ENCODE measurements at places on chromosomes 7 and 10. TPM values are rescaled to one million over a fixed set of nuclear protein-coding genes. Genes with fewer than 3 reads are reported as not detected.

The OR2A5 gene
- total RNA-seq = not detected

The MCM7 gene
- 47.5 TPM for total RNA-seq

The HDAC9 gene
- total RNA-seq = 28.2 TPM

The P4HA1 gene
- 65.1 TPM for total RNA-seq

DNA sequence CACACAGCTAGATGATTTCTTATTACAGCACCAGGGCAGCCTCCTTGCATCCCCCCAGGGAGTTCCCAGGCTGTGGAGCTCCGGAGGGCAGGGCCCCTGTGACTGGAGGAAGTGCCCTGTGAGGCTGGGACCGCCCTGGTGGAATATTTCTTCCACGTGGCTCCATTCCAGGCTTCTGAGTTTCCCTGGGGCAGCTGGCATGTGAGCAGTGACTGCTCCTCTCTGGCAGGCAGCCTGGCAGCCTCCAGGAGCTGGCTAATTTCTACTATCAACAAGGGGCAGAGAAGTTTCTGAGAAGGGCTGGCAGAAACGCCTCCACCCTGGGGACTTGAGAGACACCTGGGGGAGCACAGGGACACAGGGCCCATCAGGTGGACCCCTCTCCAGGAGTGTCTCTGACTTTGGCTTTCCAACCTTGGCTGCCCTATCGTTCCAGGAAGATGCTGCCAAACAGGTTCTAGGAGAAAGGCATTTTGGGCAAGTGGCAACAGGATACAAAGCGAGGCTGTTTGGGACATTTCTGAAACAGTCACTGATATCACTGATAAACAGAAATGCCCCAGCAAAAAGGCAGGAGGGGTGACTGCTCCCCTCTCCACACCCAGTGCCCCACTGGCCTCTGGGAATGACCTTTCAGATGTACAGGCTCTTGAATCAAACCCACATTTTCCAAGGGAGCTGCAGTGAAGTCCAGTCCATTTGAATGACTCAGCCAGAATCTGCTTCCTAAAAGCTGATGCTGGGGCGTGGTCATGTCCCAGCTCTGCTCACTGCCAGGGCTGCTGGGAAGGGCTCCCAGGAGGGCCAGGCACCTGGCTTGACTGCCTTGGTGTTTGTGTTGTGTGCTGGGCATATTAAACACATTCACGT lies 16.1 kb downstream of the MYOF start:
- DNase-seq = peak; percentile 41

DNA sequence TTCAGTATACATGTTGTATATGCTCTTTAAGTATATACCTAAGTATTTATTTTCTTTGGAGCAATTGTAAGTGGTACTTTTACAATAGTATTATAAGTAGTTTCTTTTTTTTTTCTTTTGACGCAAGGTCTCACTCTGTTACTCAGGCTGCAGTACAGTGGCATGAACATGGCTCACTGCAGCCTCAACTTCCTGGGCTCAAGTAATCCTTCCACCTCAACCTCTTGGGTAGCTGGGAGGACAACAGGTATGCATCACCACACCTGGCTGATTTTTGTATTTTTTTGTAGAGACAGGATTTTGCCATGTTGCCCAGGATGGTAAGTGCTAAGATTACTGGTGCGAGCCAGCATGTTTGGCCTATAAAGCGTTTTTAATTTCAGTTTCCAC lies 13.7 kb upstream of the CDCA7L start:
- DNase-seq = no peak

- no peak for DNase-seq
These were observed 20.5 kb downstream of the GSAP start for GRCh38 chr7:77395626-77396025.

- no peak for DNase-seq
These were observed 1250.3 kb downstream of the REEP3 start for GRCh38 chr10:64771253-64772050.

DNA sequence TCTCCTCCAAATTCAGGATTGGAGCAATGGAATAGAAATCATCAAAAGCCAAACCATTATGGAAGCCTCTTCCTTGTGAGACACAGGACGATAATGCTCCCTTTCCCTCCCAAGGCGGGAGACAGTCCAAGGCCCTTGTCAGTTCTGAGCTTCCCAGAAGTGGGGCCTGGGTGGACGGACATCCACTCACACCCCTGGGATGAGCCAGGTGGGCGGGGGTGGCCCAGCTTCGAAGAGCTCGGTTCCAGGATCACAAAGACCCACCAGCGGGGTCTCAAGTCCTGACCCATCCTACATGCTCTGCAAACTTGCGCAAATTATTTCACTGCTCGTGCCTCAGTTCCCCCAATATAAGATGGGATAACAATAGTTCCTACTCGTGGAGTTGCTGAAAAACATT lies 10.1 kb upstream of the FOXL3 start:
- no peak for DNase-seq

DNA sequence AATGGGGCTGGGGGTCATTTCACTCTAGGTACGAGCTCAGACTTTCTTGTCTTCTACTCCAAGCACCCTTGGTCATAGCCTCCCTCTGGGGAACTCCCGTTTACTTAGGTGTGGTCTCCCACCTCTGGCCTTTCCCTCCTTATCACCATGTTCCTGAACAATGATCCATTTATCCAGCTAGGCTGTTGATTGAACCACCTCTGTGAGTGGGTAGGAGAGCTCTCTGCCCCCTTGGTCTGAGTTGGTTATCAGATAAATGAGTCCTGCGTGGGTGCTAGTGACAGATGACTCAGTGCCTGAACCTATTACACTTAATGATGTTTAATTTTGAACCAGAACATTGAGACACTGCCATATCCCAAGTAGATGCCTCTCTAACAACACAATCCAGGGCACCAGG lies 9.4 kb downstream of the BLNK start:
- DNase-seq = no peak

DNA sequence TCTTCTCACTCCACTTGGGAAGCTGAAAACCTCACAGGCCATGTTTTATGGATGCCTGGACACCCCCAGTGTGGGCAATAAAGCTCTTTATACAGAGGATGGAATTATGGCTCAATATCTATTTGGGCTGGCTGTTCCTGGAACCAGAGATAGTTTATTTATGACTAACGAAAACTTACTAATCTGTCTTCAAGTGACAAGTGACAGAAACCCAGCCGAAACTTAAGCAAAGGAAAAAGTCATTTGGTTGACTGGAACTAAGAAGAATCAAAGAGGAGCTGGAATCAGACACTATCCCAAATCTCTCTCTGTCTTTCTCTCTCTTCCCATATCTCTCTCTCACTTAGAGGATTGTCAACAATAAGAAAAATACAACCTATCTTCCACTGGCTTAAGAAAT lies 78.3 kb upstream of the CDK6 start:
- DNase-seq = no peak

GRCh38 chr10:130371156-130371555 lies 235.0 kb downstream of the GLRX3 start:
- no peak for DNase-seq

DNA sequence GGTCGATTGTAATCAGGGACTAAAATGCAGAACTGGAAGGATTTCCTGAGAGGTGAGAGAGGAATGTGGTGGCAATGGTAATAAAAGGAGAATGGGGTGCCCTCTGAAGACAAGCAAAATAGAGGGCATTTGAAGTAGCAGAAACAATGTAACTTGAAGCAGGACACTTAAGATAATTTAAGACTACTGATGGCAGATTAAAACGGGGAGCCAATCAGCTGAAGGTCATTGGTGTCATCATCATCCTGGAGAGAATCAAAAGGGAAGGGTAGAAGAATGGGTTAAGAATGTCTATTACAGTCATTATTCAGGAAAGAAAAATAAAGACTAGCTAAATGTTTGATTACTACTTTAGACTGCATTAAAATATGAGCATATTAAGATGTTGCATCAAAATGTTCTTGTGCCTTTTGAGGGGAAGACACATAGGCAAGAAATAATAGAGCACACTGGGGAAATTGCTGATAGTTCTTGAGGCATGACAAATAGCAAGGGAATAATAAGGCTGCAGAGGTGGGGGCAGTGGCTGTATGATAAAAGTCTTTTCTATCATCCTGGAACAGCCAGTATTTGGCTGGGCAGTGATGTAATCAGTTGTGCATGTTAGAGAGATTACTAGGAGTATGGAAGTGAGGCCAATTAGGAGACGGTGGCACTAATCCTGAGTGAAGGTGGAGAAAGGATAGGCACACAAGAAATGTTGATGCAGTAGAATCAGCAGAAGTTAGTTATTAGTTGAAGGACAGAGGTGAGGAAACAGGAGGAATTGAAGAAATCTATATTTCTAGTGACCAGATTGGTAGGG lies 60.2 kb downstream of the CCDC71L start:
- no peak for DNase-seq

DNA sequence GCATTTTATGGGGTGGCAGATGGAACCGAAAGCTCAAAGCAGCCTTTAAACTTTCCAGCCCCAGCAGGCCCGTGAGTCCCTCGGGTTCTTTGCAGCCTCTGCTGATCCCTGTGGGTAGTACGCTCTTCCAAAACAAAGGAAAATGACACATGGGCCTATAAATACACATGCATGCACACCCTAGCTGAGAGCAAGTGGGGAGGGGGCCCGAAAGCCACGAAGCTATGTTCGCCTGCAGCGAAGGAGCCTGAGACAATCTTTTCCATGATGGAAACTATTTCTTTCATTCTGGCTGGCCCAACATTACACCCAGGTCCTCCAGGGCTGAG lies 32.2 kb downstream of the CALML5 start:
- DNase-seq = peak; percentile 92

- DNase-seq = no peak
These were observed 57.3 kb downstream of the ADARB2 start for GRCh38 chr10:1679821-1680650.

- no peak for DNase-seq
These were observed 171.8 kb downstream of the NXPH1 start for GRCh38 chr7:8605221-8605620.

GRCh38 chr10:7153750-7154149 lies 257.1 kb downstream of the SFMBT2 start:
- no peak for DNase-seq

DNA sequence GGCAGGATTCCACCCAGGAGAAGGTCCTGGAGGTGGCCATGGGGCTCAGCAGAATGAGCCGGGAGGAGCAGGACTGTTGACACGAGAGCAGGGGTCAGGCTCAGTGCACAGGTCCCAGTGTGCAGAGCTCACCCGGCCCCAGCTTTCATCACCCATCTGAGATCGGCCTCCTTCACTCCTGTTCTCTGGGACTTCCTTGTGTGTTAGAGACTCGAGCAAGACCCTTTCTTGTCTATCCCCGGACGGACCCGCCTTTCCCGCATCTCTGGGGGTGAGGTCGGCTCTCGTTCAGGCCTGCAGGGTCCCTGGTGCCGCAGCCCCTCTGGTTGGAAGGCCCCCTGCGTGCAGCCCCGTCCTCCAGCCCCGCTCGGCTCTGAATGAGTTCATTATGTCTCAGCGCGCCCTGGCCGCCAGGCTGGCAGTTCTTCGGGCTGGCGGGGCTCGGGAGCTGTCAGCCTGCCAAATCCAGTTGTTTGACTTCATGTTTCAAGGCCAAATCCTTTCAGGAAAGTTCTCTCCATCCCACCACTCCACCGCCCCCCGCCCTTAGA lies 127.9 kb downstream of the LHPP start:
- DNase-seq = no peak

- no peak for DNase-seq
These were observed 1281.9 kb upstream of the CELF2 start for GRCh38 chr10:9735731-9736130.

DNA sequence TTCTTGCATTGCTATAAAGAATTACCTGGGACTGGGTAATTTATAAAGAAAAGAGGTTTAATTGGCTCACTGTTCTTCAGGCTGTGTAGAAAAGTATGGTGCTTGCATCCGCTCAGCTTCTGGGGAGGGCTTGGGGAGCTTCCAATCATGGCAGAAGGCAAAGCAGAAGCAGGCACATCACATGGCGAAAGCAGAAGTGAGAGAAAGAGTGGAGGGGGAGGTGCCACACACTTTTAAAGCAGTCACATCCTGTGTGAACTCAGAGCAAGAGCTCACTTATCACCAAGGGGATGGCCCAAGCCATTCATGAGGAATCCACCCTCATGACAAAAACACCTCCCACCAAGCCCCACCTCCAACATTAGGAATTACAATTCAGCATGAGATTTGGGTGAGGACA lies 303.5 kb downstream of the OTUD1 start:
- DNase-seq = no peak

DNA sequence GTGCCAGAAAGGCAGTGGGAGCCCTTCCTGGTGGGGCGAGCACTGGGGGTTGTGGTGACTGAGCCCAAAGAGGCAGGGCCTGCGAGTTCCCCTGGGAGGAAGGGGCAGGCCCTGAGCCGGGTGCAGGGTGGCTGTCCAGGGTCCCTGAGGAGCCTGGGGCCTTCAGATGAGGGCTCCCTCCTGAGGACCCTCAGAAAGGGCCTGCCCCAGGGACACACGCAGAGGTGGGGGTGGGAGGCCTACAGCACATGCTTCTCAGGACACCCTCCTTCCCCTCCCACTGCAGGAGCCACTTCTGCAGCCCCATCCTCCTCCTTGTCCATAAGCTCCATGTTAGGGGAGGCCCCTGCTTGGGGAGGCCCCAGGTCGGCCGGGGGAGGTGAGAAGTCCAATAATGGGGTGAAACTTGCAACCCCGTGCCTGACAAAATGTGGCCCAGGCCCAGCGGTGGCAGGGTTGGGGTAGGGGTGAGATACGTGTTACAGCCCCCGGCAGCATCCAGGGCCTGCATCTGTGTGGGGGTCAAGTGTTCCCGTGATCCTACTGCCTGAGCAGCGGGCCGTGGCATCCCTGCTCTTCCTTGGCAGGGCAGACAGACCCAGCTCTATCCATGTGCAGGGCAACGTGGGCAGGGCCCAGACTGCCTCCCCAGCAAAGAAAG lies 31.8 kb upstream of the RET start:
- no peak for DNase-seq

GRCh38 chr10:122254831-122255230 lies 16.3 kb upstream of the BTBD16 start:
- no peak for DNase-seq
